Activated CD4-positive, alpha-beta T cell treated with anti-CD3 and anti-CD28 coated beads, Interleukin-2, amount 50 U/mL, for 16 hours (primary cell): ENCODE measurements at places on chromosomes 16 and 17.

GRCh38 chr16:30585400-30586191 is at the start of gene ZNF785:
ZNF785 (minus strand) TSS chr16:30585697; CDS start chr16:30585611, 86 bp downstream.
- peak; percentile 98 for DNase-seq

GRCh38 chr17:56723421-56723820 is 110.3 kb downstream of the C17orf67 start:
- no peak for DNase-seq

DNA sequence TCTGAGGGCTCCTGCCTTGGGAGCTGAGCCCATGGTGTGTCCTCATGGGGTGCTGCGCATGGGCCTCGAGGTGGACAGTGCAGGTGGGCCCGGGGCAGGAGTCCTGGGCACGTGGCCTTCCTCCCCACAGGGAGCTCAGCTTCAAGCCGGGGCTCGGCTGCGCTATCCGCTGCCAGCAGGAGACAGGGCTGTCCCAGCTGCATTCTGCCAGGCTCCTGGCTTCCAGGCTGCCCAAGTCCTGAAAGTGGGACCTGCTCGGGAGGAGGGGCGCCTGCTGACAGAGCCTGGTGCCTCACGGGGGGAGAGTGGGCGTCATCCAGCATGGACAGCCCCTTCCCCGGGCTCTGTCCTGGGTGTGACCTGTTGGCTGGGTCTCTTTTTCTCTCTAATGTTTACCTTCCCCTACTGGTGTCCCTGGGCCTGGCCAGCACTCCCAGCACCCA is 7.1 kb downstream of the TRAF7 start:
- no peak for DNase-seq

- DNase-seq: no peak
Observed at GRCh38 chr16:56558024-56558747, 6.7 kb upstream of the MT4 start.

DNA sequence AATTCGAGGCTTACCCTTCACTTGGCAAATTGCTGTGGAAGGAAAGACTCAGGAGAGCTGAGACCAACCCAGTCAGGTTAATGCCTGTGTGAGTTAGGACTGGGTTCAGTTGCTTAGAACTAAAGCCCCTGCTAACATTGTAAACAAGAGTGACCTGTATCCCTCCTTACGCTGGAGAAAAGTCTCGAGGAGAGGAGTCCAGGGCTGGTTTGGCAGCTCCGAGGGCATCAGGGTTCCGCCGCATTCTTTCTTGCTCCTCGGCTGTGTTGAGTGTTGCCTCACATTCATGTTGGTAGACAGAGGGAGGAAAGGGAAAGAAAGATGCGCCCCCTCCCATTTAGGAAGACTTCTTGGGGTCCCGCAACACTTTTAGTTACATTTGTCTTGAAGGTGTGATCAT is 18.5 kb downstream of the VPS35L start:
- no peak for DNase-seq

GRCh38 chr17:79987187-79987934 is 48.3 kb downstream of the TBC1D16 start:
- DNase-seq: no peak

DNA sequence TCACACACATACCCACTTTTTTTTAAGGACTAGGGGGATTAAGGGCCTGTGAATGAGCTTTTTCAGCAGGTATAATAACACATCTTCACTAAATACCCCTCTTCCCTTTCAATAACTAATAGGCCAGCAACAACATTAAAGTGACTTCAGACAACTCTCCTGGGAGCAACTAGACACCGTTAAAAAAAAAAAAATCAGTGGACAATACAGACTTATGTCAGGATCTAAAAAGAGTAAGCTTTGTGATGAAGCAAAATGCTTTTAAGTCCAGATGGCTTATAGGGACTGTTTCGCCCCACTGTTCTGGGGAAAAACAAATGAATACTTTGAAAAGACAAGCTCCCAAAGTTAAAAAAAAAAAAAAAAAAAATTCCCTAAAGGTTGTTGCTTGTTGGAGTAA is 29.0 kb downstream of the SPAG9 start:
- DNase-seq: no peak

GRCh38 chr17:75059369-75060345 is 12.6 kb downstream of the KCTD2 start:
- no peak for DNase-seq

DNA sequence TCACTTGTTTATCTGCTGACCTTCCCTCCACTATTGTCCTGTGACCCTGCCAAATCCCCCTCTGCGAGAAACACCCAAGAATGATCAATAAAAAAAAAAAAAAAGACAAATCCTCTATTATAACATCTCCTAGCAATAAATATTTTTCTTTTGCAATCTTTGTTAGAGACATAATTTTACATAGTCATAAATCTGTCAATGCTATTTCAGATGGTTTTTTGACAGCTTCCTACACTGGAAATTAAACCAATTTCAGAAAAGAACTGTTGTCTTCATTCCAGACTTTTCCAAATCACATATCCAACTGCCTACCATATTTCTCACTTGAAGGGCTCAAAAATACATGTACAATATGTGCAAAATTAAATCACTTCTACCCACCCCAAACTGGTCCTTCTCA is 3.7 kb downstream of the METTL16 start:
- no peak for DNase-seq

- DNase-seq: peak; percentile 48
Observed at GRCh38 chr17:17812211-17813054, 24.4 kb downstream of the SREBF1 start.

- no peak for DNase-seq
Observed at GRCh38 chr17:80389011-80389995, 25.7 kb upstream of the ENDOV start.

DNA sequence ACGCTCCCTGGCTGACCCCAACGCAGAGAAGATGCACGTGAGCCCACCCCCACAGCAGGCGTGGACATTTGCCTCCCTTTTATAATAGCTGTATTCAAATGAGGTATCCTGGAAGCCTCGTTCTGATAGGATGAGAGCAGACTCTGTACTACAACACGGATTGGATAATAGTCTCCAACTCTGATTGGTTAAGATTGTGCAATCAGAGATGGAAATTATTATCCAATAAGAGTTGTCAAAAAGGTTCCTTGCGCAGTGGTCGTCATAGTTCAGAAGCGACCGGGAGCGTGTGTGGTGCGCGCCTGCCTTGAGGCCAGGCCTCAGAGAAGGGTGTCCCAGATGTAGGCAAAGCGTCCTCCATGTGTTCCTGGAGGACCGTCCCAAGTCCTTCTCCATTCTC is 104.6 kb downstream of the USP22 start:
- no peak for DNase-seq

GRCh38 chr17:66915204-66915611 is 49.3 kb upstream of the CACNG4 start:
- no peak for DNase-seq

DNA sequence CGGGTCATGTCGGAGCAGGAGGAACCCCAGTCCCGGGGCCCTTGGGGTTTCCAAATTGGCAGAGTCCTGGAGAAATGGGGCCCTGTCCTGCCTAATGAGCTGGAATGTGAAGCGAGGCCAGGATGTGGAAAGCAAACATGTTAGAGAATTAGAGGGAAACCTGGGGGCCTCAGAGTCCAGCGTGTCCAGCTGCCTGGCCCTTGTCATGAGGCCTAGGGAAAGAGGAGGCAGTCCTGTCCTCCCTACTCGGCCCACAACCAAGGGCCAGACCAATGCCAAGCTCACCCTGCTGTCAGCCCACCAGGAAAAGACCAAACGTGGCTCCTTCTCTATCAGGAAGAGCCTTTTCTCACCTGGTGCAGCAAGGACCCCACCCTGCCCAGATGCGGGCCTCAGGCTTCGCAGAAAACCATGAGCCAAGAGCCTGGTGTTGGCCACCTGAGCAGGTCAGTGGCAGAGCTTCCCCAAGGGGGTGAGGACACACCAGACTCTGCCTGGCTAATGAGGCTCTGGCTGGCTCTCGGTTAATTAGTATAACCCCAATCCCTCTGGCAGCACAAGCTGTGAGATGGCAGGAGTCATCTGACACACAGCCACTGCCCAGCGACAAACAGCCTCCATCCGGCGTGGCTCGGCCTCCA is 10.1 kb downstream of the TEKT5 start:
- no peak for DNase-seq

DNA sequence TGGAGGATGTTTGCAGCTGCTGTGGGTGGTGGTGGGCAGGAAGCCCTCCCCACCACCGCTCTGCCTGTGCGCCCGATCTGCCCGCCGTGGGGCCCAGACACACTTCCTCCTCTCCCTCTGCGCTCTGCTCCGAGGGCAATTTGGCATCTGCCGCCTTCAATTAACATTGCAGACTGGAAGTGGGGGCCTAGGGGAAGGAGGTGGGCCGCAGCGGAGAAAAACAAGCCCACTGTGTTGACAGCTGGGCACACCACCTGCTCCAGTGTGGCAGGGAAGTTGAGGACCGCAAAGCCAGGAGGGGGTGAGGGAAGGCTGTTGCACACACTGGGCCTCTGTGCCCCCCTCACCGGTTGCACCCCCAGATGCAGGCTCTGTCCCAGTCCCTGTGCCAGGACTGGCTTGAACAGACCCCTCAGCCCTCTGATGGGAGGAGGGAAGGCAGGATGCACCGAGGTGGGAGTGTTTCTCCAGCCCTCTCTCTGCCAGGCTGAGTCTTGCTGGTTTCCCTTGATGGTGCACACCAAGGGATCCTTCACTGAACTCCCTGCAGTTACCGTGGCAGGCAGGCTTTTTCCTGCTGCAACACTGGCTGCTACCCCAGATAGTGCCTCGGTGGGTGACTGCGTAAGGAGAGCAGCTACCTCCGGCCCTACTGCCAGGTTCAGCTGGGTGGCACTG is 72.8 kb upstream of the MED9 start:
- DNase-seq: no peak

DNA sequence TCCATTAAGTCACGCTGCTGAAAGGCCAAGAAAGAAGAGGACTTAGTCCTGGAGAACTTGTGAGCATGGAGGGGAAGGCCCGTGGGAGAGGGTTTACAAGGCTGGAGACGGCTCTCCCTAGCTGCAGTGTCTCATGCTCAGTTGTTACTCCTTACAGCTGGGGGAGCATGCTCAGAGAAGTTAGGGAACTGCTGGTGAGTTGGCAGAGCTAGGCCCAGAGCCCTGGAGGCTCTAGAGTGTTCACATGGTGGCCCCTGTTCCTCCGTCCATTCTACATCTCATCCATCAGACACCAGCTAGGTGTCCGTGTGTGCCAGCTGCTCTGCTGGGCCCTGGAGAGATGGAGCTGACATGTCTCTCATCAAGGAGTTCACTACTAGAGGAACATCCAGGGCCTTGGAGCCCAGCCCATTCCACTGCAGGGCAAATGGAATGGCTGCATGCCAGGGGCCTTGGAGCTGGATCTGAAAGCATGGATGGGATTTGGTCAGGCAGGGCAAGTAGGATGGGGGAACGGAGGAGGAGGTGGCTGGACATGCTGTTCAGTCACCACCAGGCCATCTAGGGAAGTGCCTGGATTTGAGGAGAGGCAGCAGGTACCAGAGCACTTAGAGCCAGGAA is 6.3 kb downstream of the XYLT2 start:
- DNase-seq: no peak

- DNase-seq: peak; percentile 7
Observed at GRCh38 chr16:81522108-81522701, 77.6 kb downstream of the CMIP start.

GRCh38 chr17:14270508-14270907 is 30.4 kb upstream of the HS3ST3B1 start:
- no peak for DNase-seq

DNA sequence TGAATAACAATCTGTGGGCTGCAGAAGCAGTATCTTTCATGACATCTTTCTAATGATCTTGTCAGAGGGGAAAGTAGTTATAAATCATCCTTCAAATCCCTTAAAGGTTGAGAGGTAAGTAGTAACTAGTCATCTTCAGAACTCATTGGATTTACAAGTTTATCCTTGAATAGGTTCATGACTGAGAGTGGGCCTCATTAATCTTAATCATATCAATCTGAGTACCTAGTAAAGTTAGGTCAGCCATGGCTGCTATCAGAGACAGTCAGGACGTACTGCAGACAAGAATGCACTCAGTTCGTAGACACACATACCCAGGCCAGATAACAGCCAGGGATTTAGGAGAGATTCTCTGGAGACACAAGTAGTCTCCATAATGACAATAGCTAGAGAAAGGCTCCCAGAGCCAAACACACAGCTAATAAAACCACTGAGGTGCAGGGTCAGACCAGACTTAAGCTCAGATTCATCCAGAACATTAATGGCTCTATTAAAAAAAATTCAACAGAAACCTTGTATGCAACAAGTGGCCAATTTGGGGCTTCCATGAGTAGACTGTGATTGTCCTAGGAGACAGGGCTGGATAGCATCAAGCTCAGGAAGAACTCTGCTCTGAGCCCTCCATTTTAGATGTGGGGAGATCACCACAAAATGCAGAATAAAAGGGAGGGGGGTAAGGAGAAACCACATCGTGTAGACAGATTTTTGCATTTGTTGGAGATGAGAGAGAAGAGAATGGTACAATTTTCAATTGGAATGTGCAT is 65.8 kb downstream of the TBX4 start:
- no peak for DNase-seq

DNA sequence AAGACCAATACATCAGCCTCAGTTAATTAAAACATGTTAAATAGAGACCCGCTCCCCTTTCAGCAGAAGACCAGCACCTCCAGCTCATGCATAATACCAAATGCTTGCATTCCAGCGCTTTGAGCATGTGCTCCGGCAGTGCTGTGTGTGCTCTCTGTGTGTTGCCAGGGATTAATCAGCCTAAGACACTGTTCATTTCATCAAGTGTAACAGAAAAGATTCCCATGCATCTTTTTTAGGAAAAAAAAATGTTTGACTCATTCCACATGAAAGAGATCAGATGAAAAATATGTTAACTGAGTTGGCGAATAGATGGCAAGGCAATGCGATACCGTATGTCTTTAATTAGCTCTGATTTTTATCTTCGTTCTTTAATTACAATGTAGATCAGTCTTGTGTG is 187.6 kb downstream of the RPTOR start:
- DNase-seq: no peak

DNA sequence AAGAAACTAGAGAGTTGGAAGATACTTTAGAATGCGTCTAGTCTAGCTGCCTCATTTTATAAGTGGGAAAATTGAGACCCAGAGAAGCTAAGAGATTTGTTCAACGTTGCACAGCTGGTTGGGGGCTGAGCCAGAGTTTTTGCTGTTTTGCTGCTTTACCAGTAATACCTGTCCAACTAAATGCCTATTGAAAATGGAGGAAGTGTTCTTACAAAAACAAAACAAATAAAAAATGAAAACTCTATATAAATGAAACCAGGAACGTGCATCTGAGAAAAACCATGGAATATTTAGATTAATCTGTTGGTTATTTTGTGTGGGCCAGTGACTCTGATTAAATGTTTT is 13.8 kb downstream of the NLK start:
- no peak for DNase-seq

DNA sequence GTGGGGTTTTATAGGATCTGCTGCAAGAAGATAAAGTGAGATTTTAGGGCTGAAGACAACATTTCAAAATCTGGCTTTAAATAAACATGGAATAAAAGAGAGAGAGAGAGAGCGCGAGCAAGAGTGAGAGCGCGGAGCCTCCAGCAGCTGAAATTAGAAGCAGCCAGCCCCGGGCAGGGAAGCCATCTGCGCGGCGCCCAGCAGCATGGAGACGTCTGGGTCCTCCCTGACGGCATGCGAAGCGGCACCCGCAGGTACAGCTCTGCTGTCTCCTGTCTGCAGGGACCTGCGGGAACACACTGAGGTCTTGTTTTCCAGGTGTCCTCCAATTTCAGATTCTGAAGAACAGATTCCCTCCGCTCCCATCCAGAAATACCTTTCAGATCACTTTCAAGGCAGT is 7.9 kb upstream of the BAIAP2 start:
- DNase-seq: no peak

GRCh38 chr17:69609473-69610305 is 195.2 kb downstream of the MAP2K6 start:
- no peak for DNase-seq
